ENCODE measurements at places on chromosomes 12 and 14.

DNA sequence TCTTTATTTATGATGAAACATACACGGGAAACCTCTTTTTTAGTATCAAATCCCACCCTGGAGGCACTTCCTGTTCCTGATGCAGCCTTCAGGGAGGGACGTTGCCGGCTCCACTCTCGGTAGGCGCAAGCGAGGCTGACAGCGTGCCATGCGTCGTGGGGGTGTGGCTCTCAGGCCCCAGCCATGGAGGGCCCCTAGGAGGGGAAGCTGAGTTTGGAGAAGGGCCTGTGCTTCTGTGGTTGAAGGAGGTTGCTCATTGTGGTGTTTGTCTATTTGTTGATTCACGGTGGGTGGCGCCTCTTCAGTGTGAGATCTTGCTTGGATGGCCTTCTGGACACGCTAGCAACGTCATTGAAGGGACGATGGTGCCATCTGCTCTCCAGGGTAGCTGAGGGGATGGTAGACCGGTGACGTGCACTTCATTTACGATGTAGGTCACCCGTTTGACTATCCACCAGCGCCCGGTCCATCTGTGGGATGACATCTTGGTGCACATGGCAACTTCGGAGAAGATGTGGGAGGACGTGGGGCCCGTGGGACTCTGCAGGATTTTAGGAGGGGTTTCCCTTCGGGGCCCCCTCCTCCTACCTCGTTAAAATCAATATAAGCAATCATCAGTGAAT lies 126.3 kb upstream of the RTL1 start:
- DNase-seq, result no peak

- DNase-seq, result no peak
These were observed 305.4 kb downstream of the DPF3 start for GRCh38 chr14:72588521-72588920.

DNA sequence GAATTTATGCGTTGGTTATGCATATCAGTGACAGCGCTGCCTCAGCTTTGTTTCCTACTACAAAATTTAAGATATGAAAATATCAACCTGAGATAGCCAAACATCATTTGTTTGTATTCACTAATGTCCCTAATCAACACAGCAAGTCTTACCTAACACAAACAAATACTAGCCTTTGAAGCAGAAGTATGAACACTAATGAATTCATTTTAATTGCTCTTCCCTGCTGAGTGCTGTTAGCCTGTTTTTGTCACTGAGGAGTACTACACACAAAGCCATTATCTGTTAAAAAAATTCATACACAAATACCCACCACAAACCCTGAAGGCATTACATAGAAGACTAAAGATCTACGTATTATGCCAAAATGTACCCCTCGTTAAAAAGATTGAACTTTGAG lies 150.8 kb downstream of the HELB start:
- DNase-seq, result no peak

GRCh38 chr12:88691811-88692210 lies 111.5 kb upstream of the KITLG start:
- DNase-seq, result no peak

- no peak for DNase-seq
These were observed 18.6 kb downstream of the HHIPL1 start for GRCh38 chr14:99663386-99664057.

GRCh38 chr14:38605193-38606114 lies 349.6 kb upstream of the CLEC14A start:
- no peak for DNase-seq

- no peak for DNase-seq
These were observed 48.4 kb downstream of the ETV6 start for GRCh38 chr12:11697670-11698387.

DNA sequence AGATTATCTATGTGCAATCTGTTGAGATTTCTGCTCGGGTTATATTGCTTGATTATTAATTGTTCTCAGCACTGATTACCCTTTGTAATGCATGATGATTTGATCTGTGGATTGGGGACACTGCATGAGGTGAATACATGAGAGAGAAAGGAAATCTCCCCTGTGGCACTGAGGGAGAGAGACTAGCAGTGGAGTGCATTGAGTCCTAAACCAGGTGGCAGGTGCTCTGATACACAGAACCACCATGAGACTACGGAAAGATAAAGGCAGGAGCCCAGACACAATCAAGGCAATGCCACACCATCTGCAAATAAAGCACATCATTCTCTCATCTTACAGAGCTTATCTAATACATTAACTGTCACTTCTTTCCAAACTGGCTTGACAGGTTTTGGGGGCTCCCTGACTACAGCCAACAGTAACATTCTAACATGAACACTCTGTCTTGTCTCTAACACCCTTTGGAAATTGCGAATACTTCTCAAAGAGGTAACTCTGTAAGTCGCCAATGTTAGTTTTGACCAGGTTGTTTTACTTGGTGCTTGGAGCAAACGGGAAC lies 37.6 kb upstream of the TSPAN8 start:
- no peak for DNase-seq

GRCh38 chr12:62379026-62379722 lies 87.5 kb upstream of the MON2 start:
- DNase-seq, result no peak
